Stimulated activated CD4-positive, alpha-beta T cell treated with anti-CD3 and anti-CD28 coated beads, Interleukin-12 subunit alpha, Interleukin-12 subunit beta, amount 100 ng/mL, for 4 hours (primary cell): ENCODE measurements at places on chromosomes 1 and 21.

DNA sequence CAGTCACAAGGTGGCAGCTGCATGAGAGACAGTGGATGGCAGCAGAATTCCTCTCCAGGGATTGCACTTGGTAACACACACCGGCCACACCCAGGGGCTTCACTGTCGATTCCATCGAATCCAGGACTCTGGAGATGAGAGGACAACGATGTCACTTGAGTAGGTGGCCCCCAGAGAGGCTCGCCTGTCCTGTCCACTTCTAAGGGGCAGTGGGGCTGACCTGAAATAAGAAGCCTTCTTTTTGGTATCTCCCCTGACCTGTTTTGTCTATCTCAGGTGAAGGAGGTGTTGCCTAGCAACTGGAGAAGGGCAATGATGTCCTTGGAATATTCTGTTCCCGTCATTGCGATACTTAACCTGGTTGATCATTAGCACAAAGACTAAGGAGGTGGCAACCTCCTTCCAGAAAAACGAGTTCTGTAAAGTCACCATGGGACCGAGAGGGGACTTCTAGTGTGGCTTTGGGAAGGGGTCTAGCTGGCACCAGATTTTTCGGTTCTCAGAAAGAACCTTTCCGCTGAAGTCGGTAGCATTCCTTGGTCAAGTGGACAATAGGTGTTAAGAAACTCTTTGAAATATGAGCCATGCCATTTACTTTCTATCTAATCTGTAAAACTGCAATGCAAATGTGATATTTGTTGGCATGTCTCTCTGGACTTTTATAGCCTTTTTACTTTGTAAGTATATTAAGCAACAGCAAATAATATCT is 85.2 kb upstream of the TMPRSS2 start:
- no peak for DNase-seq

- DNase-seq = no peak
These were observed 19.1 kb downstream of the COL24A1 start for GRCh38 chr1:86137436-86137835.

GRCh38 chr1:167706931-167707877 is 14.6 kb upstream of the MPZL1 start:
- no peak for DNase-seq

- DNase-seq = no peak
These were observed 1.5 kb downstream of the CSDE1 start for GRCh38 chr1:114756009-114756892.

- DNase-seq = no peak
These were observed 448.3 kb upstream of the PROX1 start for GRCh38 chr1:213539464-213539863.

GRCh38 chr21:35203093-35203977 is 154.2 kb upstream of the RUNX1 start:
- DNase-seq = no peak

- DNase-seq = no peak
These were observed 108.6 kb upstream of the WLS start for GRCh38 chr1:68340951-68341350.

- DNase-seq = no peak
These were observed 54.1 kb upstream of the POFUT2 start for GRCh38 chr21:45341779-45342178.

GRCh38 chr1:246416261-246416660 is 90.8 kb downstream of the SMYD3 start:
- DNase-seq = no peak
